ENCODE measurements at places on chromosomes 1 and 21.

DNA sequence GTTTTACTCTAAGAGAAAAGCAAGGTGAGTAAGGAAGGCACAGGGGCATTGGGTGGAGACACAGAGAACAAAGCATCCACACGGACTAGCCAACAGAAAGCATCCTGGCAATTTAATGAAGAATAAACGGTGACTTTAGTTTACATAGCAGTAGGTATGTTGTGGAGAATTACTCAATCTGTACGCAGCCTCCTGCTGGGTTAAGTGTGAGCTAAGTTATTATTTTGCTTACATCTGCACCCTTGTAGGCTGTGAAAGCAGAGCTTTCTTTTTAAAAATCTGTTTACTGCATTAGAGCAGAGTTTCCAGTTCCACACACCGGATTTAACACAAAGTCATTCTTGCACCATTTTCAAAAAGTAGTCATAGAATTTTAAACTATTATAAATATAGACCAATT lies 144.5 kb downstream of the AKT3 start:
- no peak for DNase-seq

DNA sequence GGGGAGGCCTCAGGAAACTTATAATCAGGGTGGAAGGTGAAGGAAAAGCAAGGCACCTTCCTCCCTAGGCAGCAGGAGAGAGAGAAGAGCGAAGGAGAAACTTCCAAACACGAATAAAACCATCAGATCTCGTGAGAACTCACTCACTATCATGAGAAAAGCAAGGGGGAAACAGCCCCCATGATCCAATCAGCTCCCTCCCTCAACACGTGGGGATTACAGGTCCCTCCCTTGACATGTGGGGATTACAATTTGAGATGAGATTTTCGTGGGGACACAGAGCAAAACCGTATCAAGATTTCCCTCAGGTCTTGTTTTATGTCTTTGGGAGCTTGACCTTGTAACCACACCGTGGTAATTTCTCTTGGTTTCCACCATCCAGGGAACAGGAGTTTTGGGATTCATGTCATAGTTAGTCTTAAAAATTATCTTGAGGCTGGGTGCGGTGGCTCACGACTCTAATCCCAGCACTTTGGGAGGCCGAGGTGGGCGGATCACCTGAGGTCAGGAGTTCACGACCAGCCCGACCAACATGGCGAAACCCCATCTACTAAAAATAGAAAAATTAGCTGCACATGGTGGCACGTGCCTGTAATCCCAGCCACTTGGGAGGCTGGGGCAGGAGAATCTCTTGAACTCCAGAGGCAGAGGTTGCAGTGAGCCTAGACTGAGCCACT lies 47.2 kb upstream of the NBPF3 start:
- no peak for DNase-seq

- DNase-seq: no peak
Measured at GRCh38 chr1:183777328-183777727, 27.6 kb upstream of the RGL1 start.

- DNase-seq: no peak
Measured at GRCh38 chr1:46723901-46724300, 5.0 kb upstream of the EFCAB14 start.

GRCh38 chr1:48693674-48694320 lies 82.9 kb downstream of the BEND5 start:
- DNase-seq: no peak

DNA sequence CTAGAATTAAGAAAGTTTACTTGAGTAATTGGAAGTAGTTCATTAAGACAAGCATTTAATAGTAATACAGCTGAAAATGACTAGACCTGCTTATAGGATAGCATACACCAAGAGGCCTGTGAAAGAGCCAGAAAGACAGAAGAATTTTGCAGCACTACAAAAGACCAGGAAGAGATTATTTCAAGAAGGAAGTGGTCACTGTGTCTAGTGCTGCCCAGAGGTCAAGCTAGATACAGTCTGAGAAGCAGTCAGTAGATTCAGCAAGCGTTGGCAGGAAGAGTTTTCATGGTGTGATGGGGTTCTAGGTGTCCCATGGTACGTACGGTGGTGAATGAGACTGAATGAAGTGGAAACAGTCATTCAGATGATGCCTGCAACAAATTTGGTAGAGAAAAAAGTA lies 31.5 kb downstream of the RGS8 start:
- DNase-seq: no peak

DNA sequence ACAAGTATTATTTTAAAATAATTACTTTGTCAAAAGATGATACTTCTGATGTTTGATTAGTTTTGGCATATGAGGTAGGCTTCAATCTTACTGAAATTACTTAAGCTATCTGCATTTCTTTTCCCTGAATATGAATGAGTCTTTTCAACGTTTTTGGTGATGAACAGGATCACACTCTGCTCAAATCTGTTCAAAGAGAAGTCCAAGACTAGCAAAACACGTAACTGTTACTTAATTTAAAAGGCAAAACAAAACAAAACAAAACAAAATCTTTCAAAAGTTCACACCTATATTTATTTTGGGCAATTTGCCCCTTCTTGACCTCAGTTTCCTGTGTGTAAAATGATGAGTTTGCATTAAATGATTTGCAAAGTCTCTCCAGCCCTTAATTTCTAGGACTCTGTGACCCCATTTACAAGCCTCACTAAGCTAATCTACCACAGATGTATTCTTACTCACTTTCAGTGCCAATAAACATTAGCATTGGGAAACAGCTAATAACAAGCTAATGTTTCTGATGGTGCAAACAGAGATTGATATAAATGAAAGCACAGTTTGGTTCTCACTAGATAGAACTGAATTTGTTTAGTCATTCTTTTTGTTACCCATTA lies 865.4 kb downstream of the LTN1 start:
- no peak for DNase-seq

DNA sequence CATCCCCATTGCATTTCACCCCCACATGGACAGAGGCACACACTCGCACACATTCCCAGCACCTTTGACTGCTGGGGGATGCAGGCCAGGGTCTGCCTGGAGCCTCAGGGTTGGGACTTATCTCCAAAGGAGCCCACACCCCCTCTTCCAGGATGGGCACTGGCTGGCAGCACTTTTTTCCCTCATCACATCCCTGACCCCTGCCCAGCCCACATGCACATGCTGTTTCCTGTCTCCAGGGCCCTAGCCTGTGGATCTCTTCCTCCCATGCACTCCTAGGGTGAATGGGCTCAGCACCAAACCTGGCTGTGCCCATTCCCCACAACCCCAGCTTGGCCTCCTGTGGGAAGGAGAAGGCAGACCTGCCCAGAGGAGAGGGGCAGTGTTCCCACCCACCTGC lies 59.3 kb downstream of the STUM start:
- DNase-seq: no peak

DNA sequence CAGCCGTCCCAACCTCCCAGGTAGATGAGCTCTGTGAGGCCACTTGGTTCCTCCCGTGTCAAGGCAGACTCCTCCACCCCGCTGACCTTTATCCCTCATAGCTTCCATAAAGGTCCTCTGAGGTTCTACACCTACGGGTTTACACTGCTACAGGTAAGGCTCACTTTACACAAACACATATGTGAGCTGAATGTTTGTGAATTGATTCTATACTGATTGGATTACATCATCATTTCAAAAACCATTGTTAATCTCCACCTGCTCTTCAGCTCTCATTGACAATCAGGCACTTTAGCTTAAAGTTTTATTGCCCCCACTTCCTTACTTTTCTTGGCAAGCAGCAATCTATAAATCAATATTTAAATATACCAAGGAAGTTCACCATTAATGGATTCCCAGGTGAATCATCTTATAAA lies 12.8 kb upstream of the RGS16 start:
- DNase-seq: no peak

- no peak for DNase-seq
Measured at GRCh38 chr1:168893359-168893801, 164.4 kb upstream of the DPT start.

DNA sequence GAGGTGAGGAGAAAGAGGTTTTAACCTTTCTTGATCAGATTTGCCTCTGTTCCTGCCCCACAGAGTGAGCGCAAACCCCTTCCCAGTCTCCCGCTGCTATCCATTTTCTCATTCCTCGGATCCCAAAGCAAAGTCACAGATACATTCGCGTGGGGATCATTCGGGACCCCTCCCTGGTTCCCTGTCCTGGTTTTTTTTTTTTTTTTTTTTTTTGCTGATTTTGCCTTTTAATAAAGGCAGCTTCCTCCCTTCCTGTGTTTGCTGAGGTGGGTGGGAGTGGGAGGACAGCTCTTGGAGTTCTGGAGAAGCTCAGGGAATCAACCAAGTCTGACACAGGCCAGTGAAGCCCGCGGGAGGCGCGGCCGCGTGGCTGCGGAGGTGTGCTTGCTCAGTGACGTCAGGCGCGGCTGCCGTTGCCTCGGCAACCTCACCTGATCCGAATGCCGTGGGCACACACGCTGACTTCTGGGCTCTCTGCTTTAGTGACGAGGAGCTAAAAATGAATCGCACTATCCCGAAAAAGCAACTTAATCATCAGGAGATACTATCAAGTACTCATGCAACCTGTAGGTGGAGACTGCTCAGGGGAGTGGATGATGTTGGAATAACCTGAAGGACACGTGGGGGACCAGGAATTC lies 106.4 kb downstream of the TBX19 start:
- peak; percentile 36 for DNase-seq

GRCh38 chr1:218665221-218665620 lies 320.1 kb downstream of the TGFB2 start:
- DNase-seq: no peak

- DNase-seq: no peak
Measured at GRCh38 chr1:1920057-1920607, 1.1 kb upstream of the TMEM52 start.

DNA sequence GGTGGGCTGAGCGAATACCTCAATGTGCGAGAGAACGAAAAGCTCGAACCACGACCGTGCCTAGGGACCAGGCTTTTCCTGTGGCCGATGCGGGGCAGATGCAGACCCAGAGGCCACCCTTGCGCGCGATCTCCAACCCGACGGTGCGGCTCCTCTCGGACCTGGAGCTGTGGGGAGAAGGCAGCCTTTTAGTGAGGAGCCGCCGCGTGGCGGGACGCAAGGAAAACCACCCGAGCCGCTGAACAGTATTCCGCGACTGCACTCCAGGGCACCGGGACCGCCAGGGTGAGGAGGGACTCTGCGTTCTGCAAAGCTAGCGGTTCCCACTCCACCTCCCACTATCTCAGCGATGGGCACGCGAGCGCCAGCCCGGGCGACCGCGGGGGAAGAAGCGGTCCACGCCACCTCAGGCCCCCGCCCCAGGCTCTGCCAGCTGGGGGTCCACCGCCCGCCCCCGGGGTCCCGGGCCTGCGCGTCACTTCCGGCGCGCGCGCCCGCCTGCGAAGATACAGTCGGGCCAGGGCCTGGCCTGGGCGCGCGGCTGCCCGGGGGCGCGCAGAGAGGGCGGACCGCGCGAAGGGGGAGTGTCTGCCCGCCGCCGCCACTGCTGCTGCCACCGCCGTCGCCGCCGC lies 66.5 kb upstream of the PRKACB start:
- DNase-seq: peak; percentile 94

GRCh38 chr1:204222764-204223055 lies 8.9 kb upstream of the GOLT1A start:
- no peak for DNase-seq

GRCh38 chr1:14946684-14947238 lies 206.8 kb upstream of the TMEM51 start:
- no peak for DNase-seq

DNA sequence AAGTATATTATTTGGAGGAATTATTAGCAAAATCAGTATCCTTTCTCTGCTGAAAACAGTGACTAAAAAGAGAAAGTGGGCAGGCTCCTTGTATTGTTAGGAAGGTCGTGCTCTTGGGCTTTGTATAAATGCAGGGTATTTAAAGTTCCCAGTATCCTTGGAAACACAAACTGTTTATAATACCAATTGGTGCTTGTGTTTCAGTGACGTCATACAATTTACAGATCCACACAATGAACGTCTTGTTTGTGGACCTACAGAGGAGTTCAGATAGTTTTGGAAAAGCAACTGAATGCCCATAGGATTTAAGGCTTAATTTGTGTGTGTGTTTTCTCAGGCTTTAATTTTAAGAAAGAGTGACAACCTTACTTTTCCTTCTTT lies 168.2 kb downstream of the RASAL2 start:
- DNase-seq: no peak

DNA sequence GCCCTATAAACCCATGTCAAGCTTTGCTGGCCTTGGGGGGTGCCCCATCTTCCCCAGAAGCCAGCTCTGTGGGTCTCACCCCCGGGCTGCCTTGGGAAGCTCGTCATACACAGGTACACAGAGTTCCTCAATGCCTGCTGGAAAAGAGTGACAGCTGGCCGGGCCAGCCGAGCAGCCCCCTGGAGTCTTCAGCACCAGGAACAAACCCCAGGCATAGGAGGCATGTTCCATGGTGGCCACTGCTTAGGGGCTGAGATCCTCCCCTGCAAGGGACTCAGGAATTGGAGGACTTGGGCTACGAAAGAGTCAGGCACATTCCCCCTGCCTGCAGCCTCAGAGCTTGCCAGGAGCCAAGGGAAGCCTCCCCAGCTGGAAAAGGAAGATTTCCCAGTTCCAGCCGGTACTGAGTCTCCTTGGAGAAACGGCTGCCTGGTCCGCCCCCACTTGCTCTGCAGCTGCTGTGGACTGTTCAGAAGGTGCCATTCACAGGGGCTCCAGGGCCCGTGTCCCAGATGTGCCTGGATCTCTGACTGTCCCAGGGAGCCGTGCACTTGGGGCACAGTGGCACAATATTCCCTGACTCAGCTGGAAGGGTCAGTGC lies 89.5 kb downstream of the STUM start:
- no peak for DNase-seq

DNA sequence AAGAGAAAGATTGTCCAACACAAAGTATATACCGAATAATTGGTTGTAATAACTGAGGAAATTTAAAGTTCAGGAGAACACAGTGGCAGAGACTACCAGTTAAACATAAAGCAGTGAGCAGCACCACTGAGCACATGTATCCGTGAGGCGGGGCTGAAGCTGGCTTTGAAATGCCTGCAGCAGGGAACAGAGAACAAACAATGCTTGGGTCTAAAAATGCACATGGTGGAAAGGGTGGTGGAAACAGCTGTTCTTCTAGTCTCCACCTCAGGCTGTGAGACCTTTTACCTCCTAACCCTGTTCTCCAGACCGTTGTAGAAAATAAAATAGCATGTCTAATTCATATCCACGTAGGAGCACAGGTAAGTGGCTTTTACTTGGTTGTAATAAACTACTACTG lies 7.7 kb upstream of the GNG4 start:
- no peak for DNase-seq

DNA sequence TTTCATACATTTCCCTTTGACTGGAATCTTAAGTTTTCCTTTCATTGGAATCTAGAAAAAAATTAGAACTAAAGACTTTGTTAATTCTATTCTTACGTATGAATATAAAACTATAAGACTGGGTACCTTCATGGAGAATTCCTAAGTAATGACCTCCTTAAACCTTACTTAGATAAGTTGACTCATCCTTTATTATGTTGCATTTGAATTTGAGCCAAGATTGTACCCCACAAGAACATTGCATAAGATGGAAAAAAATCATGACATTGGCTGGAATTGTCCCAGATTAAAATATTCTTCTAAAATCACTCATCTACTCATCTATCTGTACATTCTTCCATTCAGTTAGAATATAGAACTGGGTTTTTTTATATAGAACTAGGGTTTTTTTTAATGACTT lies 137.4 kb downstream of the C1orf21 start:
- DNase-seq: no peak

Measured in GM10248 (cell line).